ENCODE measurements at places on chromosomes 7 and 10.
A peak's percentile ranks its signal among the peaks of the same experiment; 100 is the strongest.

- no peak for DNase-seq
Measured at GRCh38 chr7:151252961-151253711, 4.6 kb upstream of the SMARCD3 start.

GRCh38 chr10:43348511-43349312 is 22.7 kb upstream of the FXYD4 start:
- peak; percentile 96 for DNase-seq

- DNase-seq, result no peak
Measured at GRCh38 chr7:5507013-5507412, 83.4 kb upstream of the TNRC18 start.

DNA sequence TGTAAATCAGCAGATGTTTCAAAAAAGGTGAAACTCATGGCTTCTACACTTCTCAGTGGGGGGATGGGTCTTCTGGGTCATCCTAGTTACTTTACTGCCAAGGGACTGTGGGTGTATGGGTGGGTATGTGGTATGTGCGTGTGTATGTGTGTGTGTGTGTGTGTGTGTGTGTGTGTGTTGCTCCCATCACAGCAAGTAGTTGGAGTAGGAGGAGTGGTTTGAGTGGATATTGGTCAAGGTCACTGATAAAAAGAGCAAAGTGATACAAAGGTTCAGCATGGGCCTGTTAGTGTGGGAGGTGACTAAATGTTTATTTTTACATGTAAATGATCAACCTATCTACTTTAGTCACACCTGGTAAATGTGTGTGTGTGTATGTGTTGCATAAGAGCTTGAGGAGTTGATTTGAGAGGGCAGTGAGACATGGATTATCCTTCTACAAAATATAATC is 11.8 kb upstream of the COBL start:
- DNase-seq, result no peak

DNA sequence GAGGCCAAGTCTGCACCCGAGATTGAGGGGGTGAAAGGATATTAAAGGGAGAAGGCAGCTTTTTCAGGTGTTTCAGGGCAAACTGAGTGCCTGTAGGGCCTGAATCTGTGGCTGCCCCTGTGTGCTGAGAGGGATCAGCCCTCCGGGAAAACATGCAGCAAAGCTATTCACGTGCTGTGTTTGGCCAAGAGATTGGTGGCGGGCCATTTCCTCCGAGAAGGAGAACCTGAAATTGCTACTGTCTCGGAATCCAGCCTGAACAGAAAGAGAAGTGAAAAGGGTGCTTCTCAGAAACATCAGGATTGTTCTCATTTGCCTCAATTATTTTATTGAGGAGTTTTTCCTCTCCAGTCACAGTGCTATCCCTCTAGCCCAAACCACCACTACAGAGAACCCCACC is 16.0 kb downstream of the GIMAP5 start:
- DNase-seq, result no peak

DNA sequence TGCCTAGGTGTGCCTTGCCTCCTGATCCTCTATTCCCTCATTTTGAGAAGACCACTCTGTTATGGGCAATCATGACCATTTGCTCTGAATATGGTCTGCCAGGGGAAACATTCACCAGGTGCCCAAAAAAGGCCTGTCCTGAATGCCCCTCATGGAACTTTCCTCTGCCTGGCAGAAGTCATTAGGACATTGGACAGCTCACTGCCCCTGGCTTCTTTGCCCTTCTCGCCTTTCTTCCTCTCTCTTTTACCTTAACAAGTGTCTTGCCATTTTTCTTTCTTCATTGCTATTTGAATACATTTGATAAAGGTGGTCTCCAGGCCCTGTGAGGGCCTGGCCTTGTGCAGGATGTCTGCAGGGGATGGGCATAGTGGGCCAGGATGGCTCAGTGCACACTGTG is 20.3 kb downstream of the MBL2 start:
- DNase-seq, result no peak

GRCh38 chr7:130207642-130208041 is at the start of gene SSMEM1:
TSS of gene SSMEM1 (plus strand) at chr7:130207860. CDS start at chr7:130207911, 51 bp downstream.
- DNase-seq, result peak; percentile 5

- no peak for DNase-seq
Measured at GRCh38 chr10:5206799-5207198, 10.2 kb downstream of the AKR1C4 start.

DNA sequence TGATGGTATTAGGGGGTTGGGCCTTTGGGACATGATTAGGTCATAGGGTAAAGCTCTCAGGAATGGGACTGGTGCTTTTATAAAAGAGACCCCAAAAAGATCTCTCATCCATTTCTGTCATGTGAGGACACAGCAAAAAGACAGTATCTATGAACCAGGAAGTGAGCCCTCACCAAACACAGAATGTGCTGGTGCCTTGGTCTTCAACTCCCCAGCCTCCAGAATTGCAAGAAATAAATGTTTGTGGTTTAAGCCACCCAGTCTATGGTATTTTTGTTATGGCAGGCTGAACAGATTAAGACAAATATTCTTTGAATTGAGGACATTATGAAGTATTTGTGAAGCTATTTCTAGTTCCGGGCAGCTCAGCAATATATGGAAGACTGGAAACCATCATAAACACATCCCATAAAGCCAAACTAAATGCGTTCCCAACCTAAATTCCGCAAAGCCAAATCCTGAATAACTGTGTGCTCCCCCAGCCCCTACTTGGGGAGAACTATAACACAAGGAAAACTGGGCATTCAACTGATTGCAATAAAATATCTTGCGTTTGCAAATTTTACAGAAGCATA is 153.7 kb downstream of the GALNT17 start:
- DNase-seq, result no peak

- DNase-seq, result no peak
Measured at GRCh38 chr7:12728192-12728538, 40.7 kb downstream of the ARL4A start.

DNA sequence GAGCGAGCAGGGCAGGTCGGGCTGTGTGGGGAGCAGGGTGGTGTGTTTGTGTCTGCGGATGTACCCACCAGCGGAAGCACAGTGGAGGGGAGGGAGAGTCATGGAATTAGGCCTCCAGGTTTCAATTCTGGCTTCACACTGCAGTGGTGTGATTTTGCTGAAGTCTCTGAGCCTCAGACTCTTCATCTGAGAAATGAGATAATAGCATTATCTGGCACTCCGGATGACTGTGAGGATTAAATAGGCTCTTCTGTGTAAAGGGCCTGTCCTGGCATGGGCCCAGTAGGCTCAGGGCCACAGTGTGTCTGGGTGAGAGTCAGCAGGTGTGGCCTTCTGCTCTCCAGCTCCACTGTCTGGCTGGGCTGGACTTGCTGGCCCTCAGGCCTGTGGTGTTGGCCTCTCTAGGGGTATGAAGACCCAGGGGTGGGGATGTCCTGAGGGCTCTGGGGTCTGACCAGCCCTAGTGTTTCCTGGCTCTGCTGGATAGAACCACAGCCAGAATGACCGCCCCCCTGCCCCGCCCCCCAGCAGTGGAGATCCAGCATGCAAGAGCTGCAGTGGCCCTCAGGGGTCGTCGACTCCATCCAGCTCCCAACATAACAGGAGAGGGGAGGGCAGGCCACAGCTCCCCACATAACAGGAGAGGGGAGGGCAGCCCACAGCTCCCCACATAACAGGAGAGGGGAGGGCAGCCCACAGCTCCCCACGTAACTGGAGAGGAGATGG is 178.6 kb downstream of the RPS24 start:
- no peak for DNase-seq

- DNase-seq, result peak; percentile 23
Measured at GRCh38 chr7:28272461-28272877, 91.9 kb upstream of the JAZF1 start.

DNA sequence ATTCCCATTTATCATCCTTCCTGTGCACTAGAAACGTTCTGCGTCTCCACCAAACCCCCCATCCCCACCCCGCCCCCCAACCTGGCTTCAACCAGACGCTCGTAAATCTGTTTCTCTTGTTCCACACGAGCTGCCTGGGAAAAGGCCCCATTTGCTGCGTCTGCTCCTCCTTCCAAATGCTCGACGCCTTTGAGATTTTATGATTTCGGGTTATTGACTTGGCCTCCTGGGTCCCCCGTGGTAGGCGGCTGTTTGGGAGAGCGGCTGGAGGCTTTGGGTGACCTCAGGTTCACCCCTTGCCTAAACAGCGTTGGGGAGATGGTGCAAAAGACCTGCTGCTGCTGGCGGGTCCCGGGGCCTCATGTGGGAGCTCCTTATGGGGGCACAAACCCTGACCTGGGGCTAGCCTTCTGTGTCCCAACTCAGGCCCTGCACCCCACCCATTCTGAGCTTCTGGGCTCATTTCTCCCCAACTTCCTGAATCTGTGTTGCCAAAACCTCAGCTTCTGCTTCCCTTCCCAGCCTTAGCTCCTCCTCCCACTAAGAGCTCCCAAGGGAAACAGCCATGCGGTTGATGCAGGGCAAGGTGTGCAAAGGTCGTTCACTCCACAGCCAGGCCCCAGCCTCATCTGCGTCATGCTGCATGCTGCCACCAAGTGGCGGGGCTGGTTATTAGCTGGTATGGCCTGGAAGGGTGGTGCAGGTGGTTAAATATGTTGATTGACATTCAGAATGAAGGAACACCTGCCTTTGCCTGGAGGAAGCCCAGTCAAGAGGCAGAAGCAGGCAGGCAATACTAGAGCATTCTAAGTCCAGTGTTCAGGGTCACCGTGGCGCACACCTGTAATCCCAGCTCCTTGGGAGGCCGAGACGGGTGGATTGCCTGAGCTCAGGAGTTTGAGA is 49.1 kb upstream of the ELN start:
- peak; percentile 29 for DNase-seq

DNA sequence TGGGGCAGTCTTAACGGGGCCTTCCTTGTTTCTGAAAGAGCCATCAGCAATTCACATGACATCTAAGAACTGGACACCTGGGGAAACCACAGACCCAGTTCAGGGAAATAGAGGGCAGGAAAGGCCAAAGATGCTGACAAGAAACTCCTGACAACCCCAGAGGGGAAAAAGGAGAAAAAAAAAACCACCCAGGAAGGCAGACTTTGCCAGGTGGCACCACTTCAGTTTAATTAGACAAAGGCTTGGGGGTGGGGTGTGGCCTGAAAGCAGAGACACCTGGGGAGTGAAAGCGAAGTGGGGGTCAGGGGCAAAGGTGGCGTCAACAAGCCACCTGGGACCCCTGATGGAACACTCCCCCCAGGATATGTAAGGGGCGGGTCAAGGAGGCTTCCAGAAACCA is 53.6 kb downstream of the RAB11FIP2 start:
- no peak for DNase-seq

GRCh38 chr10:31758495-31758894 is 170.1 kb downstream of the ARHGAP12 start:
- no peak for DNase-seq

DNA sequence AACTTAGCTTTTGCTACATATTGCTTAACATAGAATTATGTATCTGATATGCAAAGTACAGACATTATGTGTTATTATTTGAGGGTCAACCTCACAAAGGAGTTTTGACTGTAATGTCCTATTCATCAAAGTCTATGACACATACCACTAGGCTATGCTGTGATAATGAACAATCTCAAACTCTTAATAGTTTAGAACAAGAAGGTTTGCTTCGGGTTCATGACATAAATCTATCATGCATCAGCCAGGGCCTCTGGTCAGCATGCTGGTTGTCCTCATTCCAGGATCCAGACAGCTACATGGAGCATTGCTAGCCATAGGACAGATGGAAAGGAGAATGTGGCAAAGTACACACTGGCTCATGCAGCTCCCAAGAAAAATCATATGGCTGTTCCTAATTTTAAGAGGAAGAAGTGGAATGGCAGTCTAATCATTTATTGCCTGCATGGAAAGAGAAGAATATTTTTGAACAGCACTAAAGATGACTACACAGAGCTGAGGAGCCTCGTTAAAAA is 332.1 kb downstream of the GPR158 start:
- no peak for DNase-seq

DNA sequence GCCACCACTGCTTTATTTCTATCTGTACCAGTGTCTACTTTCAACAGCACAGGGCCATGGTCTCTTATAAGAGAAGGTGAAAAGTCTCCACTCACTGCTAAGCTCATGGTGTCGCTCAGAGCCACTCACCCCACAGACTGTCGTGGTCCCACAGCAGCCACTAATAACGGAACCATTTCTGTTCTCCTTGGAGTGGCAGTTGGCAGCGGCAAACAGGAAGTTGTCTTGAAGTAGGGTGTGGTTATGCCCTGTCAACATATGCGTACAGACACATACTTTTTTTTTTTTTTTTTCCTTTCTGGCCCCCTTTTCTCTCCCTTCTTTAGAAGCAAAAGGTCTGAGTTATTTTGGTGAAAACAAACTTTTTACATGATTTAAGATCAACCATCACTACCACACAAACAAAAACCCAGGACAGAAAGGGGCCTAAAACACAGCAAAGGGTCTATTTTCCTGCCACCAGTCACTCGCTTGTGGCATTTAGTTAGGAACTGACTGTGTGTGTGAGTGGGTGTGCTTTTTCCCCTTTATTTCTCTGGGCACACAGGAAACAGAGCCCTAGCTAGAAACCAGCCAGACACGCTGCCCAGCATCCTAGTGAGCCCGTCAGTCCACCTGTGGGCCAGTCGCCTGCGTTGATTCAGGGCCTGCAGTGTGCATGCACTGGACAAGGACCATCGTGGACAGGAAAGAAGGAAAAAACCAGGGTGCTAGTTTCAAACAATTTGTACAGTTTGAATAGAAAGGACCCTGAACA is 96.7 kb upstream of the EFCAB10 start:
- no peak for DNase-seq

DNA sequence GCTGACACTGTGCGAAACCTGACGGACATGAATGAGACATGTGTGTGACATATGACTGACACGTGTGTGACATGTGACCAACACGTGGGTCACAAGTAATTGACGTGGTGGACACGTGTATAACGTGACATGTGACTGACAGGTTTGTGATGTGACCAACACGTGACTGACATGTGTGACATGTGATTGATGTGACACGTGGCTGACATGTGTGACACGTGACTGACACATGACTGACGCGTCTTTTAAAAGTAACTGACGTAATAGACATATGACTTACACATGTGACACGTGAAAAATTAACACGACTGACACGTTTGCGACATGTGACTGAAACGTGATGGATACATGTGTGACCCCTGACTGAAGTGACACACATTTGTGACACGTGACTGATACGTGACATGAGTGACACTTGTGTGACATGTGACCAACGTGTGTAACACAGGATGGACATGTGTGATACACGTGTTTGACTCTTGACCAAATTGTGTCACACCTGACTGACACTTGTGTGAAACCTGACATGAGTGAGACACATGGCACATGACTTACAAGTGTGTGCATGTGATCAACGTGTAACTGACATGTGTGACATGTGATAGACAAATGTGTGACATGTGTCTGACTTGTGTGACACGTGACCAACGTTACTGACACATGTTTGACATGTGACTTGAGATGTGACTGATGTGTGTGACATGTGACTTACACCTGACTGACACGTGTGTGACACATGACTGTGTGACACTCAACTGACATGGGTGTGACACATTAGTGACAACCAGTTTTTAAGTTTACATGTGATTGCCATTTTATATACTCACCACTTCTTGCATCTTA is 56.9 kb downstream of the ZNF92 start:
- no peak for DNase-seq

GRCh38 chr7:76129836-76130235 is 71.9 kb upstream of the SRRM3 start:
- no peak for DNase-seq

- DNase-seq, result peak; percentile 85
Measured at GRCh38 chr7:1432411-1433082, 26.7 kb downstream of the MICALL2 start.

- DNase-seq, result no peak
Measured at GRCh38 chr10:33547976-33548375, 213.5 kb upstream of the NRP1 start.

GRCh38 chr10:71342573-71343391 is 23.7 kb downstream of the SLC29A3 start:
- no peak for DNase-seq
